CD4-positive, alpha-beta T cell treated with Interleukin-17A for 1 hour (primary cell): ENCODE measurements at places on chromosomes 1 and 21.

DNA sequence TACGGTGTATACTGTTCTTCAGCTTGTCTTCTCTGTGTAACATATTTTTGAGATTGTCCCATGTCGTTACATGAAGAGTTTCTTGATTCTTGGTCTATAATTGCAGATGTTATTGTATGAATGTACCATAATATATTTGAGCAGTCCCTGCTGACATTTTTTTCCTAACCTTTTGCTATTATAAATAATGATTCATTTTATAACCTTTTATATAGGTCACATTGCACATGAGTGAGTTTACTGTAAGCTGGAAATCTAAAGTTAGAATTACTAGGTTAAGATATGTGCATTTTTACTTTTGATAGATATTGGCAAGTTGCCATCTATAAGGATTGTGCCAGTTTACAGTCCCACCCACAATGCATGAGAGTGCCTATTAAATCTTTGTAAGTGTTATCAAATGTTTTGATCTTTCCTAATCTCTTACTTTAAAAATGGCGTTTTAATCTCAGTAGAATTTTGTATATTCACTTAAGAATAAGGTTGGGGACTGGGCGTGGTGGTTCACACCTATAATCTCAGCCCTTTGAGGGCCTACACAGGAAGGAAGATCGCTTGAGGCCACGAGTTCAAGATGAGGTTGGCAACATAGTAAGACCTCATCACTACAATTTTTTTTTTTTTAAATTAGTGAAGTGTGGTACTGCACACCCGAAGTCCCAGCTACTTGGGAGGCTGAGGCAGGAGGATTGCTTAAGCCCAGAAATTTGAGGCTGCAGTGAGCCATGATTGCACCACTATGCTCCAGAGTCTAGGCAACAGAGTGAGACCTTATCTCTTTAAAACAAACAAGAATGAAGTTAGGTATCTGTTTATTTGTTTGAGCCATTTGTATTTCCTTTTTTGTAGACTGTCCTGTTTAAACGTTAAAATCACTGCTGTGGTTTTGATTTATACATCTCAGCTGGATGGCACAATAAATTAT lies 36.5 kb downstream of the ZMYM1 start:
- peak; percentile 46 for DNase-seq

DNA sequence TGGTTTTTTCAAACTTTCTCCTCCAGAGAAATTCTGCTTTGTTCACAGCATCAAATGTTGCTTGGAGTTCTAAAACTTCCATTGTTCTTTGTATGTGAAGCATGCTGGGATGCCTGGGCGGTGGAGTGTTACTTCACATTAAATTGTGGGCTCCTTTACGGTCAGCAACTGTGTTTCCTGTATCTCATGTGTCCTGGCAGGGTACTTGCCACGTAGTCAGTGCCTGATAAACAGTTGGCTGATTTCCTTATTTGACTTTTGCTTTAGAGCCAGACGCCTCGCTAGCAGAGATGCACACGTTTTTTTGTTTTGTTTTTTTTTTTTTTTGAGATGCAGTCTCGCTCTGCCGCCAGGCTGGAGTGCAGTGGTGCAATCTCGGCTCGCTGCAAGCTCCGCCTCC lies 96.7 kb downstream of the UCK2 start:
- no peak for DNase-seq

DNA sequence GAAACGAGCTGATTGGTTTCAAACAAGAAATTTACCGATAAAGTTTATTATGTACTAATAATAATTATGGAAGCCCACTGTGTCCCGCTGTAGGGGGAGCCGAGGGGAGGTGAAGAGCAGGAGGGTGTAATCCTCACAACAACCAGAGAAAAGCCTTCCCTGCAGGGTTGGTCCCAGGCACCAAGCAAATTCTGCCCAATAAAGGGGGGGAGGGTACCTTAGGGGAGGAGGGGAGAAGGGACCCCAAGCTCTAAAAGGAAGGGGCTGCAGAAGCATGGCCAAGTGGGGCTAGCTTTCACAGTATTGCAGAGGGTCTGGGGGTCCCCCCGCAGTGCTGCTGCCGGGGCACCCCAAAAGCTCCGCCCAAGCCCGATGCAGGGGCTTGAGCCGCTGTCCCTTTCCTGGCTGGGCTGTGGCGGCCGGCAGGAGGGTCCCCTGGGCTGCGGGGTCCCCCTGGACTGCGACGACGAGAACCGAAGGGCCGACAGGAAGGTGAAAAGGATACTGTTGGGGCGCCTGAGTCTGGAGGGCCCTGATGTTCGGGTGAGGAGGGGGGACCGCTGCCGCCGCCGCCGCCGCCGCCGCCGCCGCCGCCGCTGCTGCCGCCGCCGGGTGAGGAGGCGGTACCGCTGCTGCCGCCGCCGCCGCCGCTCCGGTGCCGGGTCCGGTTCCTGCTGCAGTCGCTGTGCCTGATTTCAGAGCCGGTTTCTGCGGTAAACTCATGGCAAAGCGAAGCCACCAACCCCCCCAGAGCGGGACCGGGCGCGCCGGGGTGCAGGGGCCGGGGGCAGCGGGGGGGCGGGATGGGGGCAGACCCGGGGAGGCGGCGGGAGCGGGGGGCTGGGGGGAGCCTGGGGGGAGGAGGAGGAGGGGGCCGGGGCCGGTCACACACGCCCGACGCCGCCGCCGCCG lies 771 bp downstream of the EIF4G3 start:
- DNase-seq, result peak; percentile 61

DNA sequence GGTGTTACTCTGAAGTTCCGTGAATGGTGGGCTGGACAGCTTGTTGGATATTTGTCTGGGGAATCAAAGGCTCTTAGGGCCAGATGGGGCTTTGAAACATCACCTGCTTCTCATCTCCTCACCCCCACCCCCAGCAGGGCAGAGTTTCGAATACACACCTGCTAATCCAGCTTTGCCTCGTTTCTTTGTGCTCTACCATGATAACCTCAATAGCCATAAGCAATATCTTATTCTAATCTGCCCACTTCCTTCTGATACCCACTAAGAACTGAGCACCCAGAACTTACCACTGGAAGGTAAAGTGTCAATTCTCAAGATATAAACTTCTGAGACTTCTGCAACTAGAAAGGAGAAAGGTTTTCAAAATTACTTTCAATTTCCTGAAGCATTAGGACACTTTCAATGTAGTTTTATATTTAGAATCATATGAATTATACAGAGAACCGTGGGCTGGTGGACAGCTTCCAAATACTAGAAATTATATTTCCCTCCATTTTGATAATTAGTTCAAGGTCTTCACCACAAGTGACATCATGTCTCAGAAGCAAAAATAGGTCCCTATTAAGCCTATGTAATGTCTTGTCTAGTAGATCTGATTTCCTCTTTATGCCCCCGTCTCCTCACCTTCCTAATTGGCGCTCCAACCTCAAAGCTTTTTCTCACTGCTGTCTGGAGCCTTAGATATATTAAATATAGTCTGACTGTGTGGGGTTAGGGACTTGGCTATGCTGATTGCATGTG lies 64.4 kb upstream of the NEK2 start:
- DNase-seq, result peak; percentile 42

- DNase-seq, result no peak
Observed at GRCh38 chr1:57616921-57617320, 193.1 kb upstream of the DAB1 start.

GRCh38 chr1:181135815-181136737 lies 47.6 kb downstream of the IER5 start:
- DNase-seq, result no peak

- DNase-seq, result no peak
Observed at GRCh38 chr1:112836642-112837041, 119.4 kb downstream of the SLC16A1 start.

DNA sequence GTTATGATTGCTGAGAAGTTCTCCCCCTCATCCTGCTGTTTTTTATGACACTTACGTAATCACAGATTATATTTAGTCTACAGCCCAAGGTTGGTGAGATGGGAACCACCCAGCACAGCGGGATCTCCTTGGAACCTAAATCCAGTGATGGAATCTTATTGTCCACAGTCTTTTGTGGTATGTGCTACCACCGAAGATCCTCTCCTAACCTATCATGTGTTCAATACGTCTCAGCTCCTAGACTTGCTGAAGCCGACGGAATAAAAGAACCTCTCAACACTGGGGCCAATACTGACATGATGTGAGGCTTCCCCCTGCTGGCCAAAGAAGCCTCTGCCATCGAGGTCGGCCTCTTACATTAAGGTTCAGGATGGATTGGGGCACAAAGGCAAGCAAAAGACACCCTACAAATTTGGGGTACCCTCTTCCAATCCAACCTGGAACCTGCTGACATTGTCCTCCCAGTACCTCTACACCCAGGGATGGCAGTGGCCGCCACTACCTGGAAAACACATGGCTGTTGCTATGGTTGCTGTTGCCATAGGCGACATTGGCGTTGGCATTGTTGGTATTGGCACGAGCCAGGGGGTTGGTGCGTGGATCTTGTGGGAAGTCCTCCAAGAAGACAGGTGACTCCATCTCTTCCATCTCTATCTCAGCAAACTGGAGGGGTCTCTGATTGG lies 19.4 kb upstream of the KIF21B start:
- peak; percentile 80 for DNase-seq

- DNase-seq, result peak; percentile 48
Observed at GRCh38 chr21:15062606-15062965, 2.2 kb downstream of the NRIP1 start.

- no peak for DNase-seq
Observed at GRCh38 chr1:116873680-116874271, 35.9 kb upstream of the PTGFRN start.

DNA sequence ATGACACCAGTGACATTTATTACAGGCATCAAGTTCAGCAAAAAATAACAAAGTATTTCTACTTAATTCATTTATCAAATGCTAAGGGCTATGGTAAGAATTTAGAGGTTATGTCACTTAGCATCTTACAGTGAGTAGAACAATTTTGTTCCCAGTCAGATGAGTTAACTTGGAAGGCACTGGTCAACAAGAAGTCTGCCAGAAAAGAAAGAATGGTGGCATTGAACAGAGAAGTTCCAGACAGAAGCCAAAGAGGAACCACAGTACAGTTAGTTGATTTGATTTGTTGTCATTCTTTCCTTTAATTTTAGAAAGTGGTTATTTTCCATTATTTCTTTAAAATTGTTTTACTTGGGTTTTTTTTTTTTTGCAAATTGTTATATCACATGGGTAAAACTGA lies 232.2 kb upstream of the PKN2 start:
- DNase-seq, result no peak

GRCh38 chr1:84985365-84985764 lies 11.5 kb downstream of the MCOLN2 start:
- DNase-seq, result no peak

GRCh38 chr1:101587741-101588140 lies 350.9 kb downstream of the S1PR1 start:
- no peak for DNase-seq

GRCh38 chr1:171455967-171456366 lies 29.4 kb upstream of the PRRC2C start:
- DNase-seq, result no peak

DNA sequence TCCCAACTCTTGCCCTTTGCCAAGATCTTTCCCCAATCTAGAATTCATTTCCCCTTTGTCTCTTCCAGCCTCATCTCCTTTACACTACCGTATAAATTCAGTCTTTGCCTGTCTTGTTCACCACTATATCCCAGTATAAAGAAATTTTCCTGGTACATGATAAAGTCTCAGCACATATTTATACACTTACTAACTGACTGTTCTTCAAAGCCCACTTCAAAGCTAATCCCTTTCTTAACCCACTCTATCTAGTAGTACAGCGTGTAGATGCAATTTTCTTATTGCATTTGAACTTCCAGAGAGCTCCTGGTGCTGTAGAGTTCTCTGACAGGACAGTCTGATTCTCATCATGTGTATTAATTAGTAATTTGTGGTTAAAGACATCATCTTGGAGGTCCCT lies 78.1 kb downstream of the LRRC53 start:
- no peak for DNase-seq

DNA sequence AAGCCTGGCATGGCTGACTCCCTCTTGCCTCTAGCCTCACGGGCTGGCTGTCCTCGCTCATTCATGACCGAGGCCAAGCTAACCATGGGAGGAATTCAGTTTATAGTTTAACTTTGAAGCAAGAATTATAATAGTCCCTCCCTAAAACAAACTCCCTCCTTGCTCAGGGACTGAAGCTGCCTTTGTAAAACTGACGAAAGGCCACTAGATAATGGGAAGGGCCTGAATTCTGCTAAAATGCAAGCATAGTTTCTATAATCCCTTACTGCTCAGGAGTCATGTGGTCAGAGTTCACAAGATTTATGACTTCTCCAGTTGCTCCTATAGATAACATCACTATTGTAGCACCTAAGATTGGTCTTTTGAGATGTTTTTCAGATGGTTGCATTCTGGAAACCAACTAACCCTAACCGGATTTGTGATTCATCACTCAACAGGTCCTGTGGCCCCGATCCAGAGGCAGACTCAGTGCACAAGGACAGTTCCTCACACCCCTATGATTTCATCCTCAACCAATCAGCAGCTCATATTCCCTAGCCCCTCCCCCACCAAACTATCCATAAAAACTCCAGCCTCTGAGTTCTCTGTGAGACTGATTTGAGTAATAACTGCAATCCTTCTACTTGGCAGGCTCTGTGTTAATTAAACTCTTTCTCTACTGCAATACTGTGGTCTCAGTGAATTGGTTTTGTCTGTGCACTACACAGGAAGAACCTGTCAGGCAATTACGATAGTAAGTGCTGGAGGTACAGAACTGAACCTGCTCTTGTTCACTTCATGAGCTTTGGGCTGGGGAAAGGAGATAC lies 26.4 kb downstream of the HHIPL2 start:
- no peak for DNase-seq

DNA sequence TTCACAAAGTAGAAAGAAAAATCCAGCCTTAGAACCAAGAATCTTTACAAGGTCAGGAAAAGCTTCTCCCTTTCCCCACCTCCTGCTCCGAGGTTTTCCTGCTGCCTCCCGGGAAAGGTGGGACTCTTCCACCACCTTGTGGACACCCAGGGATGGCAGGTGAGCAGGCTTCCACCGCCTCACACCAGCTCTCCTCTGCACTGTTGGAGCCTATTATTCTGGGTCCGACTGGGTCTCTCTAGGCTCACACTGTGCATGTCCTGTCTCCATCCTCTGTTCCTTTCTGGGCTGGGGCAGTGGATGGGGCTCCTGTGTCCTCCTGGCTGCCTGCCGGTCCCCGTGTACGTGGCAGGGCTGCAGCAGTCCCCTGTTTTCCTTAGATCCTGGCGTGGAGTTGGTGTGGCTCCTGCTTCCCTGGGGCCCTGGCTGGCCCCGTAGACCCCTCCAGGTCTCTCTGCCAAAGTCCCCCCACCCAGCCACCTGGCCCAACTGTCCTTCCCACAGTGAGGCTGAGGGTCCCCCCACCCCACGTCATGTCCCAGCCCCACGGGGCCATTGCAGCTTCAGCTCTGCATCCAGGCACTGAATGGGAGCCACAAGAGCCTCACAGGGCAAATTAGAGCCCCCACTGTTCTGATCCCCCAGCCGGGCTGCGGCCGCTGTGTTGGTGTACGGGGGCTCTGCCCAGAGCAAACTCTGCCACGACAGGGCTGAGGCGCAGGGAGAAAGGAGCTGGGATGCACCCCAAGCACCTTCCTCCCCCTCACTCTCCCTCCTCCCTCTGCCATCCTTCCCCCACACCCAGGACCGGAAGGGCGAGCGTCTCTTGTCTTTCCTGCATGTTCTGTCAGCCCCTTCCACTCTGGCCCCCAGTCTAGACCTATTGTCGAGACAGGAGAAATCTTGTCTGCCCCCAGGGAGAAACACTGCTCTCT lies 3.3 kb upstream of the SLC45A1 start:
- DNase-seq, result peak; percentile 63

- DNase-seq, result no peak
Observed at GRCh38 chr1:182860658-182861057, 21.5 kb downstream of the DHX9 start.
